Mesothelial cell of epicardium (in vitro differentiated cells): ENCODE measurements at places on chromosomes 4 and X.

- H3K4me1 ChIP-seq = no peaks in the 10 kb centered on the region
- H3K27ac ChIP-seq = no peak overlapping the region
- no peaks in the 10 kb centered on the region for H3K27me3 ChIP-seq
- H3K36me3 ChIP-seq = peaks cover 42% of the 10 kb centered on the region
- DNase-seq = no peak
Measured at GRCh38 chrX:131735127-131735526, 191.3 kb downstream of the OR13H1 start.

DNA sequence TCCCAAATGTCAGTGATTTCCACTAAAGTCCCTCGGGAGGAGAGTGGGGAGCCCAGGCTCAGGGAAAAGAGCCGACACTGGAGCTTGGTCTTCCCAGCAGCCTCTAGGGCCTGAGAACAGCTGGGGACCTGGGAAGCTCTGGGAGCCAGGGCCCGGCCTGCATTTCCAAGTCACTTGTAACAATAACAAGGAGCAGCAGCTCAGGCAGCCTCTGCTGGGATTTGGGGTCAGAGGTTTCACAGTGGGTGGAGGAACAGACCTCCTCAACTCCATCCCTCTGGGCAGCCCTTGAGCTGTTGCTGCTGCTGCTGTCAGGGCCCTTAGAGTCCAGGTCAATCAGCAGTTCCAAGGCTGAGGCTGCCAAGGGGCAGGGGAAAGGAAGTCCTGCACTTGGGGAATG, 11.1 kb downstream of the STARD8 start:
- H3K27me3 ChIP-seq = no peaks in the 10 kb centered on the region
- DNase-seq = no peak
- no peaks in the 10 kb centered on the region for H3K36me3 ChIP-seq

GRCh38 chrX:108362026-108362425, 76.2 kb downstream of the COL4A6 start:
- no peak overlapping the region for H3K4me3 ChIP-seq
- DNase-seq = no peak
- H3K36me3 ChIP-seq = peaks cover 4% of the 10 kb centered on the region
- H3K4me1 ChIP-seq = peaks cover 56% of the 10 kb centered on the region
- H3K27ac ChIP-seq = peak overlapping the region; percentile 76
- no peaks in the 10 kb centered on the region for H3K27me3 ChIP-seq

DNA sequence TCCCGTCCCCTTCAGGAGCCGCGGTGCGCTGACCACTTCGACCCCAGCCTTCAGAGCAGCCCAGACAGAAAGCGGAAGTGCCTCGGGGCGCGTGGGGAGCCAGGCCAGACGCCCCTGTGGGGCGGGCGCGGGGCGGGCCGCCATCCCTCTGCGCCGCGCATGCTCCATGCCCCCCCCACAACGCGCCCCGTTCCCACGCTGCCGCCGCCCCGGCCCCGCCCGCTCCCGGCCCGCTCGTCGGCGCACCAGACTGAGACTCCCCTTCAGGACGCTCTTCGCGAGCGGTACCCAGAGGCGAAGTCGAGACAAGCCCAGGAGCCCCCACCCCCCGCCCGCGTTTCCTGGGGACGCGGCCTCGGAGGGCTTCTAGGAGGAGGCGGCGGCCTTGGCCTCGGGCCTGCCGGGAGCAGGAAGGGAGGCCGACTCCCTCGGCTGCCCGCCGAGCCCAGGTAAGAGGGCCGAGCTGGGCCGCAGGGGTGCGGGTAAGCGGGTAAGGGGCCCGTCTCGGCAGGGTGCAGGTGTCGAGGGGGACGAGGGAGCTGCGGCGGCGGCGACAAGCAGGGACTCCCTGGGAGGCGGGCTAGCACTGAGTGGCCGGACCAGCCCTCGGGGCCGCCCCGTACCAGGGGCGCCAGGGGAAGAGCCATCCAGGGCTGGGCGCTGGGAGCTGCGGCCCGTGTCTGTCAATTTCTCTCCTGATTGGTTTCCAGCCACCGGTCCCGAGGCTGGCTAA, at the start of gene ZFP92:
Gene ZFP92, plus strand, starts transcription at position 218 of the 733 bp plus-strand sequence. CDS start 6,851 bp downstream, outside the sequence.
- no peaks in the 10 kb centered on the region for H3K36me3 ChIP-seq
- H3K4me3 ChIP-seq = peak within 1 kb of the TSS; percentile 59
- no peak within 1 kb of the TSS for H3K27ac ChIP-seq
- H3K27me3 ChIP-seq = peaks cover 14% of the 10 kb centered on the region

DNA sequence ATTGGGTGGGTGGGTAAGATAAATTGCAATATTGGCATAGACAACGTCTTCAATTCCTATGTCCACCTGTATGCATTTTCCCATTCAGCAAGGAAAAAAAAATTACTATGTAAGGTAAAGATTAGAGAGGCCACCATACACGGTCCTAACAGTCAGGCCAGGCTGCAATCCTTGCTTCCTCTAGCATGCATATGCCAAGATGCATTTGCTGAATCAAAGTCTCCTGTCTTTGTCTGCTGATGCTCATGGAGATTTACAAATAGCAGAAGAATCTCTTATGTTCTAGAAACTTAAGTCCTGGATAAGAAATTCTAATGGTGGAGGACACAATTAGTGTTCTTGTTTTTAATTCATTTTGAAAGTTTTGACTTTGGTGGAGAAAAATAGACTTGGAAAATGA, 206.8 kb downstream of the PDGFC start:
- peaks cover 26% of the 10 kb centered on the region for H3K36me3 ChIP-seq
- DNase-seq = no peak
- no peak overlapping the region for H3K4me3 ChIP-seq
- peak overlapping the region; percentile 73 for H3K27ac ChIP-seq
- H3K27me3 ChIP-seq = no peaks in the 10 kb centered on the region

DNA sequence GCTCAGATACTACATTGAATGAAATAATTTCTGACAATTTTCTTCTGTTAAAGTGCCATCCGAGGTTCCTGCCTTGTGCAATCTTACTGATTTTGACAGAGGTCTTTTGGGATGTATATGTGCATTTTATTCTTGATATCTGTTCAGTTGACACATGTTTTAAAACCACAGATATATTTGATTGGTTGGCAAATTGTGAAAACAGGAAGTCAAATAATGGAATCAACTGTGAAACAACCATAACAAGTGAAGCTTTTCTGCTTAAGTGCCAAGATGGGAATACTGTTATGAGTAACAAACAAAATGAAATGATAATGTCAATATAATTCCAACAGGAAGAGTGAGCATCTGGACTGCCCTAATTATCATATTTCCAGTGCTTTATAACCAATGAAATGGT, 84.9 kb upstream of the TET2 start:
- no peaks in the 10 kb centered on the region for H3K36me3 ChIP-seq
- H3K4me3 ChIP-seq = no peak overlapping the region
- no peak for DNase-seq
- H3K27me3 ChIP-seq = no peaks in the 10 kb centered on the region
- H3K27ac ChIP-seq = no peak overlapping the region

DNA sequence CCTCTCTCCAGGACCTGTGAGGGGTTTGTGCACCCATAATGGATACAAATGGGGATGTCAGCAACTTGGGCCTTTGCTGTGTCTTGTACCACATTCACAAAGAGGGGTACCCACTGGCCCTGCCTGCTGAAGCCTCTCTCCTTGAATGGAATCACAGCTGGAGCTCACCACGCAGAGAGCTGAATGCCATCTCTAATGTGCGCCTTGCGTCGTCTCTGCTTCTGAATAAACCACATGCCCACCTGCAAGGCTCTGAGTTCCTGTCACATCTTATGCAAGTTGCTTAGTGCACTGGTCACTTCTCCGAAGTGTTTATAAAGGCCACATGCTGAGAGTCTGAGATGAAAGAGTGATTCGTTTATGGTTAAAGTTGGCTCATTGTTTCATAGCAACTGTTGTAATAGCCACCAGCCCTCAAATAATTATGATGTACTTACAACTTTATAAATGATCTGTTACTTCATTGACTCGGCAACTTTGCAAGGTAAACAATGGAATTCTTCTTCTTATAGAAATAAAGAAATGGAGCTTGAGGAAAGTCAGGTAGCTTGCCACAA, 6.2 kb upstream of the PUDP start:
- H3K36me3 ChIP-seq = no peaks in the 10 kb centered on the region
- H3K27ac ChIP-seq = no peak overlapping the region
- peaks cover 15% of the 10 kb centered on the region for H3K27me3 ChIP-seq
- no peak for DNase-seq
- H3K4me1 ChIP-seq = peaks cover 6% of the 10 kb centered on the region
- no peak overlapping the region for H3K4me3 ChIP-seq

- no peaks in the 10 kb centered on the region for H3K27me3 ChIP-seq
- no peak for DNase-seq
- H3K4me3 ChIP-seq = no peak overlapping the region
- no peak overlapping the region for H3K27ac ChIP-seq
- H3K36me3 ChIP-seq = peaks cover 11% of the 10 kb centered on the region
Measured at GRCh38 chrX:50586980-50587379, 116.4 kb upstream of the DGKK start.

GRCh38 chr4:147879676-147880075, 147.8 kb downstream of the ARHGAP10 start:
- no peak overlapping the region for H3K27ac ChIP-seq
- H3K4me1 ChIP-seq = peaks cover 2% of the 10 kb centered on the region
- DNase-seq = no peak
- peaks cover 41% of the 10 kb centered on the region for H3K36me3 ChIP-seq
- no peak overlapping the region for H3K4me3 ChIP-seq

GRCh38 chr4:176404621-176405020, 84.9 kb downstream of the SPCS3 start:
- no peak overlapping the region for H3K4me3 ChIP-seq
- no peak for DNase-seq
- H3K27ac ChIP-seq = no peak overlapping the region
- no peaks in the 10 kb centered on the region for H3K27me3 ChIP-seq

DNA sequence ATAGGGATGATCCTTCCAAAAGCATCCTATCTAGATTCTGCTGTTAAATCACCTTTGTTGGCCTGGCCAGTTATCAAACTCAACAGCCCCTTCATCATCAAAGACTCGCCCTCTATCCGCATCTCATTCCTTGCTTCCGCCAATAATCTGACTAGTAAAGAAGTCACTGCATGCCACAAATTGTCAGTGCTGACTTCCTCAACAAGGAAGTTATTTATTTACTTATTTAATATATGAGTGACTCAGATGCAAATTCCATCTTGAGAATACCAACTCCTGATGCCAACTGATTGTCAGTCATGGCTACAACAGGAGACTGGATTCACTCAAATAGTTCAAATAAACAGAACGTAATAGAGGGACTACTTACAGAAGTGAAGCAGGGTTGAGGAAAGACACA, 283.8 kb downstream of the TRIML1 start:
- no peak overlapping the region for H3K27ac ChIP-seq
- H3K27me3 ChIP-seq = no peaks in the 10 kb centered on the region
- DNase-seq = no peak
- H3K36me3 ChIP-seq = no peaks in the 10 kb centered on the region
- no peak overlapping the region for H3K4me3 ChIP-seq

DNA sequence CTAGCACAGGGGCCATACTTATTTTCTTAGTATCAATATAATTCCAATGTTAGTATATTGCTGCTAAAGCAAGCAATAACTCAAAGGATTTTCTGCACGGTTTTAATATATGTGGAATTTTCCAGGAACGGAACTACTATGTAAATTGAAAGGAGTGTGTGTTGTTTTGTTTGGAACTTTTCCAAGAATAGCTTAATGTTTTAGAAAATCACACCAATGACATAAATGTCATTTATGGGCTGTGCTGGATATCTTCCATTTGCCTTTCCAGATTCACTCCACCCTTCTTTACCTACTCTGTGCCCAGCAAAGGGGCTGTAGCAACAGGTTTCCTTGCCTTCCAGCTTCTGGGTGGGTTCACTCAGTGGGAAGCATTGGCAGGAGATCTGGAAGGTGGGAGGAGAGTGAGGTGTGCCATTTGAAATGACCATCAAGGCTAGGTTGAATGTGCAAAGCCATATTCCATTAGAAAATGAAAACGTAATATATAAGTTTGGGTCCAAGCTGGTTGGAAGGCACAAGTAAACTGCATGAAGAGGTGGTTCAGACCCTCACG, 25.2 kb upstream of the ZFX start:
- DNase-seq = no peak
- H3K36me3 ChIP-seq = peaks cover 2% of the 10 kb centered on the region
- H3K4me1 ChIP-seq = peaks cover 24% of the 10 kb centered on the region

DNA sequence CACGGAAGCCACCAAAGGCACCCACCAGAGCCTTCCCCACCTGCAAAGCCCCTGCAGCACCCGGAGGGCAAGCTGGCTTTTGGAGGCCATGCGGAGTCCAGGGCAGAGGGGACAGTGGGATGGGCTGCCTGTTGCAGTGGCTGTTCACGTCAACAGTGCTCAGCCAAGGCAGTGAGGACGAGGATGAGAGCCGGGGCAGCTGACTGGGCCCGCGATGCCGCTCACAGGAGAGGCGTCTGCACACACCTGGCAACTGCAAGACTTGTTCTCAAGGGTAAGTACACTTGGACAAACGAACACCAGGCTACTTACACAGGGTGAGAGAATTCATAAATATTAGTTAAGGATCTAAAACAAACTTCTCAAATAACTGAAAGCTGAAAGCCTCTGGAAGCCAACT, 19.6 kb downstream of the FGFR3 start:
- H3K27ac ChIP-seq = no peak overlapping the region
- H3K4me1 ChIP-seq = no peaks in the 10 kb centered on the region
- no peaks in the 10 kb centered on the region for H3K27me3 ChIP-seq
- H3K4me3 ChIP-seq = no peak overlapping the region
- DNase-seq = no peak
